ENCODE measurements at places on chromosomes 12 and 14.

DNA sequence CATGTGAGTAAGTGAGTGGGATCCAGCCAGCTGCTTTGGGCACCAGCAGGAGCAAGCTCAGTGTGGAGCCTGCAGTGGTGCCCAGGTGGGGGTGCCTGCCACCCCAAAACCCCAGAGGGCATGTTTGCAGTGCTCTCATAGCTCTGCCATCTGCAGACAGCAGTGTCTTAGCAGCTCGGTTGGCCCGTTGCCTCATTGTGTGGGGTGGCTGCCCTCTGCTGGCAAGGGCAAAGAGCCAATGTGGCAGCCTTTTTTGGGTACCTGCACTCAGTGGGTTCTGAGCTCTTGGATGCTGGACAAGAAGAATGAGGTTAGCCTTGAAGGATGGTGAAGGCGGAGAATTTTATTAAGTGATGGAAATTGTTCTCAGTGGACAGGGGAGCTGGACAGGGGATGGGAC, 52.3 kb downstream of the NEUROD4 start:
- no peak for DNase-seq

DNA sequence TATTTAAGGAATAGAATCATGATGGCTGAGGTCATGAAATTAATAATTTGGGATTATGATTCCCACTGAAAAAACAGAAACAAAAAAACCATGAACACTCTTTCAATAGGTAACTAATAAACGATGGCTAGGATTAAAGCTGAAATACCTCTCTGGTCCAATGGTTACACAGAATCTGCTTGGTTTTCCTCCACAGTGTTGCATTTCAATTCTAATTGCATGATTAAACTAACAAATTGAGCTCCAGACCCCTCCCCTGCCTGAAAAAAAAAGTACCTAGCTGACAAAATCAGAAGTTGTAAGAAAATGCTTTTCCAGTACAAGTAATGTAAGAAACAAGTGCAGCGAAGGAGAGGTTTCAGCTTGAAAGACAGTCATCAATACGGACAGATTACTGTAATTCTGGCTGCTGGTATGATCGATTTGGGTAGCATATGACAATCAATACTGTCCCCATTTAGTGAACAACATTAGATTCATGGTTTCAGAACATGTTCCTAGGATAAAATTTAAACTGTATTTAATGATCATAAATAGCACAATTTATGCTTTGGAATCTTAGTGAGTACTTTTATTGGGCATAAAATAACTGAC, 32.0 kb downstream of the INSM2 start:
- no peak for DNase-seq

GRCh38 chr14:95979339-95980042, 59.7 kb upstream of the C14orf132 start:
- DNase-seq: no peak

GRCh38 chr14:25042362-25043299, 7.3 kb downstream of the STXBP6 start:
- peak; percentile 49 for DNase-seq

GRCh38 chr12:62783881-62784280, 151.1 kb downstream of the PPM1H start:
- DNase-seq: no peak

- peak; percentile 27 for DNase-seq
These were observed 114.0 kb downstream of the PLXNC1 start for GRCh38 chr12:94262228-94263010.

- DNase-seq: no peak
These were observed 38.6 kb upstream of the ACSM4 start for GRCh38 chr12:7265251-7265650.

GRCh38 chr12:45989287-45989686, 1.1 kb downstream of the SCAF11 start:
- no peak for DNase-seq

- DNase-seq: peak; percentile 67
These were observed 2.8 kb upstream of the UBC start for GRCh38 chr12:124917135-124917840.

DNA sequence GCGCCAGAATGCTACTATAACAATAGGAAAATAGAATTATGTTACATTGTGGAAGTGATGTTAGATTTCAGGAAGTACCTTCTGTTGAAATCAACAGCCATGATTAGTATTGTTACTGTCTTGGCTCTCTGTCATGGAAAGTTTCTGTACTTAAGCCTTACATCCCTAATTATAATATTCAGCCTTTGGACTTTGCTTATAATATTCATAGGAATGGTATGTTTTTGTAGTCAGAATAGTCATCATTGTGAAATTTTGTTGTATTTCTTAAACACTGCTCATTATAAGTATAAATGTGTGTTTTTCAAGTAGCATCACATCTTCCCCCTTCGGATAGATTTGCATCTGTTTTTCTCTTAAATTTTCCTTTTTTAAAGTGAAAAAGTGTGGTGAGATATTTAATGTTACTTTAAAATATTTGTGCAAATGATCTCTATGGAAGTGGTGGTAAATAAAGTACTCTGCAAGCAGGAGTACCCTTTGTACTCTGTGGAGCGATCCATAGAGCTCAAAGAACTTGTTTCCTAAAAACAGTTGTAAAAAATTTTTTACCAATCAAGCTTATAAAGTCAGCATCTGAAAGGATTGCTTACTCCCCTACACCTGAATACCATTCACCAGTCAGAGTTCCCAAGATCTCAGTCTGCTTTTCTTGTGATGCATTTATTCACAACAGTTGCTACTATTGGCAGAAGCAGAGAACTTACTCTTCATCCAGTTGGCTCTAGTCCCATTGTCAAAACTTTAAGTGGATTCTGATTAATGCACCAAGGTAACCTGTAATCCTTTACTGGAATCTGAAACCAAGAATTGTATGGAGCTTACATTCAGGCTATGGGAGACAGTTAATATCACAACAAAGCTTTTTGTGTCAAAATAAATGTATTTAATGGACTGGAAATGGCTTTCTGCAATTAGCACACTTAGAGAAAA, 87.8 kb downstream of the RIC8B start:
- DNase-seq: no peak

DNA sequence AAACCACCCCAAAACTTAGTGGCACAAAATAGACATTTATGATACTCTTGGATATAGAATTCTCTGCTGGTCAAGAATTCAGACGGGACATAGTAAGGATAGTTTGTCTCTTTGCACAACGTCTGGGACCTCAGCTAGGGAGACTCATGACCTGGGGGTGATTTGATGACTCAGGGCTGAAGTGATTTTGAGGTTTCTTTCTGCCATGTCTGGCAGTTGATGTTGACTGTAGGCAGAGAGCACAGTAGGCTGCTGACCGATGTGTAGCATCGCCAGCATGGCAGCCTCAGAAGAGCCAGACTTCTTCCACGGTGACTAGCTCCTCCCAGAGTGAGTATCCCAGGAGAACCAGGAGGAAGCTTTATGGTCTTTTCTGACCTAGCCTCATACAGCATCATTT, 88.9 kb upstream of the FRMD6 start:
- DNase-seq: no peak

GRCh38 chr14:99624024-99624423, 20.0 kb upstream of the CCDC85C start:
- DNase-seq: no peak

DNA sequence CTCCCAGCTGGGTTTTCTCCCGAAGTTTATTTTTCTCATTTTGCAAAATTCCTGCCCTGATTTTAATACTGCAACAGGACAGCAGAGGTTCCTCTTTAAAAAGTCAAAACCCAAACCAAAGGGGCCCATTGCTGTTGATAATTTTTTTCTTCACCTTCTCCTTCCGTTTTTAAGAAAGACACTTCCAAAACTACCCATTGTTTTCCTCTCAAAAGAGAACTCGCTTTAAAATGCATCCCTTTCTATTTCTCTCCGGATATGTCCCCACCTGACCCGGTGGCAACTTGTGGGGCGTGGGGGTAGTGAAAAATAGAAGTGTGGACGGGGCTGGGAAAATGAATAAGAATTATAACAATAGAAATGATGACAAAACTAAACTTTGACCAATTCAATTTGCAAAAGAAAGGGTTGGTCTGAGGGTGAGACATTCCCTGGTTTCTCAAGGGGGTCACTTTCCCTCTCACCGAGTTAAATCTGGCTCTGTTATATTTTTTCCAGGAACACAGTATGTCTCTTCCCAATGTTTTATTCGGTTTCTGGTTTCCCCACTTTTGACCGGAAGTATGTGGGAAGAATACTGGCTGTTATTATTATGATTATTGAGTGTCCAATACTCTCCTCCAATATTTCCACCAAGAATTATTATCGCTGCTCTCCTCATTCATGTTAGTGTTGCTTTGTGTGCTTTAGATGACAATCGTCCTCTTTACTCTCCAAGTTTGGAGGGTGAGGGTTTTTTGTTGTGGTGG, 4.1 kb upstream of the TBX5 start:
- no peak for DNase-seq

GRCh38 chr14:24196071-24197055, 1.1 kb upstream of the TM9SF1 start:
- no peak for DNase-seq

DNA sequence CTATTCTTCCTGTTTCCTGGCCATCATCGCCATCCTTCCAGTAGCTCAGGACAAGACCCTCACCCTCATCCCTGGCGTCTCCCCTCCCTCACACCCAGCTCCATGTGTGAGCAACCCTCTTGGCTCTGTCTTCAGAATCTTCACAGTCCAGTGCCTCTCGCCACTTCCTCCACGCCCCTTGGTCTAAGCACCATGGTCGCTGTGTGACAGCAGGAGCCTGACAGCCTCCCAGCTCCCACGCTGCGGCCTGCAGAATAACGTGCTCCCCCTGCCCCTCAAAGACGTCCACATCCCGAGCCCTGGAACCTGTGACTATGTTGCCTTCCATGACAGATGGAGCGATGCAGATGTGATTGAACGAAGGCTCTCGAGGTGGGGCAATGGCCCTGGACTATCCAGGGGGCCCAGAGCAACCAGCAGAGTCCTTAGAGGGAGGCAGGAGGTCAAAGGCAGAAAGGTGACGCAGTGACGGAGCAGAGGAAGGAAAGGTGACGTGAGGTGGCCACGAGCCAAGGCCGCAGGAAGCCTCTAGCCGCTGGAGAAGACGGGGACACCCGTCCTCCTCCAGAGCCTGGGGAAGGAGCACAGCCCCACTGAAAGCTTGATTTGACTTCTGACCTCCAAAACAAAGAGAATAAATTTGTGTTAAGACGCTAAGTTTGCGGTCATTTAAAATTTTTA, 139.8 kb downstream of the CALM1 start:
- no peak for DNase-seq

GRCh38 chr12:21073822-21074460, 57.1 kb upstream of the SLCO1B1 start:
- DNase-seq: no peak

DNA sequence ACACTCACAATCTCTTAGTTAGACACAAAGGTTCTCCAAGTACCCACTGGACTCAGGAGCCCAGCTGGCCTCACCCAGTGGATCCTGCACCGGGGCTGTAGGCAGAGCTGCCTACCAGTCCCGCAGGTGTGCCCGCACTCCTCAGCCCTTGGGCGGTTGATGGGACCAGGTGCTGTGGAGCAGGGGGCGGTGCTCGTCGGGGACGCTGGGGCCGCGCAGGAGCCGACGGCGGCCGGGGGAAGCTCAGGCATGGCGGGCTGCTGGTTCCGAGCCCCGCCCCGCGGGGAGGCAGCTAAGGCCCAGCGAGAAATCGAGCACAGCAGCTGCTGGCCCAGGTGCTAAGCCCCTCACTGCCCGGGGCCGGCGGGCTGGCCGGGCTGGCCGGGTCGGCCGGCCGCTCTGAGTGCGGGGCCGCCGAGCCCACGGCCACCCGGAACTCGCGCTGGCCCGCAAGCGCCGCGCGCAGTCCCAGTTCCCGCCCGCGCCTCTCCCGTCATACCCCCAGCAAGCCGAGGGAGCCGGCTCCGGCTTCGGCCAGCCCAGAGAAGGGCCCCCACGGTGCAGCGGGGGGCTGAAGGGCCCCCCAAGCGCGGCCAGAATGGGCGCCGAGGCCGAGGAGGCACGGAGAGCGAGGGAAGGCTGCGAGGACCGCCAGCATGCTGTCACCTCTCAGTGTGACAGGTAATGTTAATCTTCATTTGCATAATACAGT, 506.8 kb downstream of the LRFN5 start:
- no peak for DNase-seq

DNA sequence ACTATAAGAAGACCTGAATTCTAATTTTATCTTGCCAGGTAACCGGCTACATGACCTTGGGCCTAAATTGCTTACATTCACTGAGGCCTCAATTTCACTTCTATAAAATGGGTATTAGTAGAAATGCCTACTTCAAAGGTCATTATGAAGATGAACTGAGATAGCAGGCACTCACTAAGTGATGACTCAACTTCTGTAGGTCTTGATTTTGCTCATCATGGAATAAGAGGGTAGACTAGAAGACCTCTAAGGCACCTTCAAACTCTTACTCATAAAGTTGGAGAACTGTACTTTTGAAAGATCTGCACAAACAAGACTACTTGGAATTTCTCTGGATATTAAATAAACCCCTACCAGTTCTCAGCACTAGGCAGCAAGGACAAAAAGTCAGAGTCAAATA, 39.3 kb upstream of the FRMD6 start:
- DNase-seq: no peak

DNA sequence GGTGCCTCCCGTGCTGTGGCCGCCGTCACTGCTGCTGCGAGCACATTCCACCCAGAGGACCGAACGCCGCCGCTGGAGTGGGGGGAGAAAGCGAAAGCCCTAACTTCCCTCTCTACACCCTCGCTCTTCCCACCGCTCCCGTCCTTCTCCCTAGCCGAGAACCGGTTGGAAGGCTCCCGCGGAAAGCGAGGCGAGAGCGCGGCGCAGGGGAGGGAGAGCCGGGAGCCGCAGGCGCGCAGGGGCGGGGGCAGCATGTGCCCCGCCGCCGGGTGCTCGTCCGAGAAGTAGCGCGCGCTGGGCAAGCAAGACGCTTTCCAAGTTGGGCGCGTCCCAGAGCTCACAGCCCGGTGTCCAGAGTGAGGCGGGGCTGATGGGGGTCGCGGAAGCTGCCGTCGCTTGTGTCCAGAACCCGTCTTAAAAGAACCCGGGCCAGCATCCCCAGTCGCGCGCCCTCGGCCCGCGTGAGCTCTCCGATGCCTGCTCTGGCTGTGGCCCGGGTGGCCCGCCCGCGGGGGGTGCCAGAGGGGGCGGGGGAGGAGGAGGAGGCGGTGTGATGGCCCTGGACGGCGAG, at the start of gene TRHDE:
Gene TRHDE (plus strand): TSS at position 280 of the 571 bp plus-strand sequence. CDS start 274 bp downstream, at position 554.
- DNase-seq: peak; percentile 24

- no peak for DNase-seq
These were observed 65.0 kb upstream of the MON2 start for GRCh38 chr12:62401631-62402030.

DNA sequence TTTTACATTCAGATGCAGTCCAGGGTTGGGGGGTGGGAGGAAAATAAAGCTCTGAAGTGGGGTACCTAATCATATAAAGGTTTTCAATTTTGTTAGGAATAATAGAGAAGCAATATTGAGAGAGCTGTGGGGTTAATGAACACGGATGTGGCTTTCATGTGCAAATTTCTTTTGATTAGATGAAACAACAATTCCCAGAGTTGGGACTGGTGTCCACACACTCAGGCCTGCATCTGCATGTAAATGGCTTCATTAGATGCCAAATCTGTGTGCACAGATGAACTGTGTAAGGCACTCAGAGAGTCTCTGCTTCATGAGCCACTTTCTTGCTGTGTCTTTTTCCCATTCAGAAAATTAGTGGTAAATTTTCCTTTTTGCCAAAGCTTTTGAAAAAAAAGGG, 377.1 kb upstream of the NOVA1 start:
- no peak for DNase-seq

Measured in frontal cortex (tissue), 4 donors.